ENCODE measurements at places on chromosomes 13 and 19.

GRCh38 chr13:50794226-50794625 lies 49.3 kb downstream of the DLEU7 start:
- H3K27me3 ChIP-seq, result no peaks in the 10 kb centered on the region
- H3K36me3 ChIP-seq, result peaks cover 5% of the 10 kb centered on the region
- DNase-seq, result no peak
- no peak overlapping the region for H3K4me3 ChIP-seq
- H3K4me1 ChIP-seq, result peaks cover 16% of the 10 kb centered on the region
- no peak overlapping the region for H3K27ac ChIP-seq

DNA sequence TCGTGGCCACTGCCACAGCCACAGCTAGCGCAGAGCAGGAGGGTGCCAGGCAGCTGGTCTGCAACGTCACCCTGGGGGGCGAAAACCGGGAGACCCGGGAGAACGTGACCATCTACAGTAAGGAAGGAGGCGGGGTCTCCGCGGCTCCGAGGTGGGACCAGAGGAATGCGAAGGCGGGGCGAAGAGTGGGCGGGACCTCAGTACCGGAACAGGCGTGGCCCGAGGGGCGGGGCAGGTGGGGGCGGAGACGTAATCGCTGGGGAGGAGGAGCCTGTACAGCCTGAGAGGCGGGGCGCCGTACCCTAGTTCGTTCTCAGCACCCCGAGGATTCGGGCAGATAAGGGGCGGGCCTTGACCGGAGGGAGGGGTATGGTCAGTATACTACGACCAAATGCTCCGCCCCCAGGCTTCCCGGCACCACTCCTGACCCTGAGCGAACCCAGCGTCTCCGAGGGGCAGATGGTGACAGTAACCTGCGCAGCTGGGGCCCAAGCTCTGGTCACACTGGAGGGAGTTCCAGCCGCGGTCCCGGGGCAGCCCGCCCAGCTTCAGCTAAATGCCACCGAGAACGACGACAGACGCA lies 2.5 kb downstream of the ICAM5 start:
- peak overlapping the region; percentile 89 for H3K27ac ChIP-seq
- H3K27me3 ChIP-seq, result peaks cover 66% of the 10 kb centered on the region
- peaks cover 46% of the 10 kb centered on the region for H3K4me1 ChIP-seq
- peak; percentile 53 for DNase-seq
- H3K36me3 ChIP-seq, result peaks cover 7% of the 10 kb centered on the region
- H3K4me3 ChIP-seq, result peak overlapping the region; percentile 84

- H3K4me3 ChIP-seq, result no peak overlapping the region
- H3K27me3 ChIP-seq, result no peaks in the 10 kb centered on the region
- no peak for DNase-seq
- peaks cover 40% of the 10 kb centered on the region for H3K36me3 ChIP-seq
- H3K4me1 ChIP-seq, result no peaks in the 10 kb centered on the region
Measured at GRCh38 chr13:41765813-41766212, 195.1 kb downstream of the VWA8 start.

DNA sequence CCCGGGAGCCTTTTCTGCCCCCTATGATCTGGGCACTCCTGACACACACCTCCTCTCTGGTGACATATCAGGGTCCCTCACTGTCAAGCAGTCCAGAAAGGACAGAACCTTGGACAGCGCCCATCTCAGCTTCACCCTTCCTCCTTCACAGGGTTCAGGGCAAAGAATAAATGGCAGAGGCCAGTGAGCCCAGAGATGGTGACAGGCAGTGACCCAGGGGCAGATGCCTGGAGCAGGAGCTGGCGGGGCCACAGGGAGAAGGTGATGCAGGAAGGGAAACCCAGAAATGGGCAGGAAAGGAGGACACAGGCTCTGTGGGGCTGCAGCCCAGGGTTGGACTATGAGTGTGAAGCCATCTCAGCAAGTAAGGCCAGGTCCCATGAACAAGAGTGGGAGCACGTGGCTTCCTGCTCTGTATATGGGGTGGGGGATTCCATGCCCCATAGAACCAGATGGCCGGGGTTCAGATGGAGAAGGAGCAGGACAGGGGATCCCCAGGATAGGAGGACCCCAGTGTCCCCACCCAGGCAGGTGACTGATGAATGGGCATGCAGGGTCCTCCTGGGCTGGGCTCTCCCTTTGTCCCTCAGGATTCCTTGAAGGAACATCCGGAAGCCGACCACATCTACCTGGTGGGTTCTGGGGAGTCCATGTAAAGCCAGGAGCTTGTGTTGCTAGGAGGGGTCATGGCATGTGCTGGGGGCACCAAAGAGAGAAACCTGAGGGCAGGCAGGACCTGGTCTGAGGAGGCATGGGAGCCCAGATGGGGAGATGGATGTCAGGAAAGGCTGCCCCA lies 8.5 kb upstream of the CEACAM7 start:
- peaks cover 9% of the 10 kb centered on the region for H3K4me1 ChIP-seq
- peaks cover 72% of the 10 kb centered on the region for H3K27me3 ChIP-seq
- DNase-seq, result no peak
- H3K36me3 ChIP-seq, result peaks cover 2% of the 10 kb centered on the region

- no peaks in the 10 kb centered on the region for H3K27me3 ChIP-seq
- peaks cover 32% of the 10 kb centered on the region for H3K4me1 ChIP-seq
- H3K27ac ChIP-seq, result peak overlapping the region; percentile 72
- H3K4me3 ChIP-seq, result peak overlapping the region; percentile 62
- peak; percentile 79 for DNase-seq
- no peaks in the 10 kb centered on the region for H3K36me3 ChIP-seq
Measured at GRCh38 chr19:47231215-47232054, 436 bp upstream of the BBC3 start.

- peaks cover 32% of the 10 kb centered on the region for H3K36me3 ChIP-seq
- H3K4me3 ChIP-seq, result peak overlapping the region; percentile 68
- H3K27me3 ChIP-seq, result no peaks in the 10 kb centered on the region
Measured at GRCh38 chr19:4374498-4375163, 25.7 kb downstream of the SH3GL1 start.

DNA sequence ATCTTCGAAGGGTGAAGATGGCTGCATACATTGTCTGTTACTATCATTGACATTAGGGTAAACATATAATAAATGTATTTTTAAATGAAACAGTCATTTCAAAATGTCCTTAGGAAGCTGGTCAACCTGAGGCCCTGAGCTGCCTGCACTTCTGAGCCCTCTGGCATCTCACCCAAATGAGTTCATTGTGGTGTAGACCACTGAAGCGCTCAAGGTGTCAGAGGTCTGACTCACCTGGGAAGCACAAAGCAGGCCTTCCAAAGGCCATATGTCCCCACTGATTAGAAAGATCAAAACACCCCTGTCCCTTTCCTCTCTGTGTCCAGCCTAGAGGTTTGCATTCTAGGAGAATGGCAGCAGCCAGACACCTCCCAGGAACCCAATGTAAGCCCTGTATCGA lies 59.6 kb downstream of the COL4A2 start:
- H3K4me1 ChIP-seq, result peaks cover 5% of the 10 kb centered on the region
- H3K36me3 ChIP-seq, result no peaks in the 10 kb centered on the region

DNA sequence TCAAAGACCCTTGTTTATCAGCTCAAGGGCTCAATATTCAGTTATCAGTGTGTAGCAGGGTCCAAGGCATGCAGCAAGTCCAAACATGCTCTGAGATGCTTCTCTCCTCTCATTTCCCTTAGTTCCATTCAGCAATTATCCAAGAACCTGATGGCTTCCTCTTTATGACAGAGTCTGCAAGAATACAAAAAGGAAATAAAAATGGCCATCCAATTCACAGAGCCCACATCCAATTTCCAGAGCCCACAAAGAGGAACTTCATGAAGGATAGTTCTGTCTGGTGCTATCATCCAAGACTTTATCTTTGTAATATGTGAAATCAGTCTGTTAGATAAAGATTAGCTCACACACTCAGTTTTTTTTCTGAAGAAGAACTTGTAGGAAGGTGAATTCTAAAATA lies 217.2 kb downstream of the LACC1 start:
- no peak for DNase-seq
- no peaks in the 10 kb centered on the region for H3K27me3 ChIP-seq
- peaks cover 5% of the 10 kb centered on the region for H3K4me1 ChIP-seq
- H3K27ac ChIP-seq, result no peak overlapping the region
- peaks cover under 1% of the 10 kb centered on the region for H3K36me3 ChIP-seq

- no peaks in the 10 kb centered on the region for H3K36me3 ChIP-seq
- DNase-seq, result no peak
- H3K4me1 ChIP-seq, result no peaks in the 10 kb centered on the region
- no peaks in the 10 kb centered on the region for H3K27me3 ChIP-seq
- no peak overlapping the region for H3K4me3 ChIP-seq
Measured at GRCh38 chr13:91491980-91492379, 93.6 kb downstream of the GPC5 start.

GRCh38 chr19:35879770-35880317 lies 11.5 kb downstream of the APLP1 start:
- peaks cover 2% of the 10 kb centered on the region for H3K36me3 ChIP-seq
- no peak overlapping the region for H3K27ac ChIP-seq
- peaks cover 11% of the 10 kb centered on the region for H3K4me1 ChIP-seq
- DNase-seq, result peak; percentile 65
- peaks cover 49% of the 10 kb centered on the region for H3K27me3 ChIP-seq

DNA sequence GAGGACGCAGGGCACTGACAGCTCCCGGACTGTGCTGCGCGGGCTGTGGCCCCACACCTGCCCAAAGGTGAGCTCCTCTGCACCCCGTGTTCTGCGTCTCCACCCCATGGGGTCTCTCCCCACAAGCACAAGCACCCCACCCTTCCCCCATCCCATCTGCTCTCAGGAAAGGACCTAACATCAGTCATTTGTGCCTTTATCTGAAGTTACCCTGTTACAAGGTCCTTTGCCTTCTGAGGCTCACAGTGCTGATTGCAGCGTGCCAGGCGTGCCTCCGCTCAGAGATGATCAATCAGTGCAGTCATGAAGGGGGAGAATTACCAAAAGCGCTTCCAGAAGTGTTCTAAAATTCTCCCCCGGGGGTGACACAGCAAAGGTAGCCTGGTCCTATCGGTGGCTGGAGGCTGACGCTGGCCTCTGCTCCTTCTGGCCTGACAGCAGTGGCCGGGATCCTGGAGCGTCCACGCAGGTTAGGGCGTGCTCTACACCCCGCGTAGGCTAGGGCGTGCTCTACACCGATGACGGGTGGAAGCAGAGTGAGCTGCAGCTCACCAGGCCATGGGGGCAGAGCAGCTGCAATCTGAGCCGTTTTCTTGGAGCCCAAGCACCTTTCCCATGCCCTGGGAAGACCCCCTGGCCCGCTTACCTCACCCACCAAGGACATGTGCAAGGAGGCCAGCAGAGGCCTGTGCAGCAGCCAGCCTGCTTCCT lies 84.7 kb upstream of the TM9SF2 start:
- DNase-seq, result no peak
- no peak overlapping the region for H3K27ac ChIP-seq
- H3K4me1 ChIP-seq, result peaks cover 43% of the 10 kb centered on the region
- H3K36me3 ChIP-seq, result peaks cover 3% of the 10 kb centered on the region
- no peaks in the 10 kb centered on the region for H3K27me3 ChIP-seq

- DNase-seq, result peak; percentile 96
- H3K27ac ChIP-seq, result peak overlapping the region; percentile 72
- H3K4me3 ChIP-seq, result peak overlapping the region; percentile 74
- H3K4me1 ChIP-seq, result peaks cover 81% of the 10 kb centered on the region
- H3K27me3 ChIP-seq, result no peaks in the 10 kb centered on the region
- peaks cover 48% of the 10 kb centered on the region for H3K36me3 ChIP-seq
Measured at GRCh38 chr19:49340069-49340864, 5.1 kb downstream of the CD37 start.

- H3K36me3 ChIP-seq, result peaks cover 2% of the 10 kb centered on the region
- H3K27me3 ChIP-seq, result peaks cover 61% of the 10 kb centered on the region
- H3K4me1 ChIP-seq, result peaks cover 6% of the 10 kb centered on the region
- no peak overlapping the region for H3K27ac ChIP-seq
- H3K4me3 ChIP-seq, result no peak overlapping the region
Measured at GRCh38 chr19:31342926-31343325, 6.3 kb downstream of the TSHZ3 start.

GRCh38 chr19:16721051-16721450 lies 1.4 kb downstream of the NWD1 start:
- H3K27me3 ChIP-seq, result no peaks in the 10 kb centered on the region
- no peak overlapping the region for H3K4me3 ChIP-seq
- H3K27ac ChIP-seq, result peak overlapping the region; percentile 44
- H3K36me3 ChIP-seq, result no peaks in the 10 kb centered on the region
- DNase-seq, result no peak

DNA sequence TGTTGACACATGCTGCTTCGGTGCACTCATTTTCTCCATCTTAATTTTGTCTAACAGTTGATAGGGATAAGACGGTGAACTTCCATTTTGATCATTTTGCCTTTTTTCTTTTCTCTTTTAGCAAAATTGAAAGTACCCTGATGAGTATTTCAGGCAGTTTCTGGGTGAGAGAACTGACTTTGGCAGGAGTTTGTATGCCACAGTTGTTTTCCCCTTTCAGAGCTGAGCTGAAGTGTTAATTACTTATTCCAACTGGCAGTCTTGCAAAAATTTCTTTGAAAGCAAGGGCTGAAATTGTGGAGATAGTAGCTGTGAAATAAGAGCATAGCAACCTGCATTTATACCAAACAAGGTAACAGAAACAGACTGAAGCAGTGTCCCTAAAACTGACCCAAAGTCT lies 180.2 kb downstream of the SLITRK5 start:
- H3K27me3 ChIP-seq, result no peaks in the 10 kb centered on the region
- H3K4me3 ChIP-seq, result no peak overlapping the region
- H3K27ac ChIP-seq, result no peak overlapping the region
- no peaks in the 10 kb centered on the region for H3K4me1 ChIP-seq
- H3K36me3 ChIP-seq, result no peaks in the 10 kb centered on the region
- DNase-seq, result no peak

GRCh38 chr13:43126420-43126819 lies 103.0 kb downstream of the DNAJC15 start:
- no peaks in the 10 kb centered on the region for H3K36me3 ChIP-seq
- peaks cover 23% of the 10 kb centered on the region for H3K27me3 ChIP-seq
- DNase-seq, result no peak
- no peak overlapping the region for H3K27ac ChIP-seq
- no peak overlapping the region for H3K4me3 ChIP-seq

- peaks cover 4% of the 10 kb centered on the region for H3K4me1 ChIP-seq
- H3K4me3 ChIP-seq, result no peak overlapping the region
- H3K36me3 ChIP-seq, result peaks cover 12% of the 10 kb centered on the region
- no peaks in the 10 kb centered on the region for H3K27me3 ChIP-seq
Measured at GRCh38 chr19:1156305-1156801, 17.7 kb downstream of the SBNO2 start.

GRCh38 chr19:49802836-49803528 lies 10.1 kb downstream of the FUZ start:
- DNase-seq, result no peak
- no peak overlapping the region for H3K4me3 ChIP-seq
- H3K27ac ChIP-seq, result peak overlapping the region; percentile 73
- peaks cover 10% of the 10 kb centered on the region for H3K4me1 ChIP-seq

DNA sequence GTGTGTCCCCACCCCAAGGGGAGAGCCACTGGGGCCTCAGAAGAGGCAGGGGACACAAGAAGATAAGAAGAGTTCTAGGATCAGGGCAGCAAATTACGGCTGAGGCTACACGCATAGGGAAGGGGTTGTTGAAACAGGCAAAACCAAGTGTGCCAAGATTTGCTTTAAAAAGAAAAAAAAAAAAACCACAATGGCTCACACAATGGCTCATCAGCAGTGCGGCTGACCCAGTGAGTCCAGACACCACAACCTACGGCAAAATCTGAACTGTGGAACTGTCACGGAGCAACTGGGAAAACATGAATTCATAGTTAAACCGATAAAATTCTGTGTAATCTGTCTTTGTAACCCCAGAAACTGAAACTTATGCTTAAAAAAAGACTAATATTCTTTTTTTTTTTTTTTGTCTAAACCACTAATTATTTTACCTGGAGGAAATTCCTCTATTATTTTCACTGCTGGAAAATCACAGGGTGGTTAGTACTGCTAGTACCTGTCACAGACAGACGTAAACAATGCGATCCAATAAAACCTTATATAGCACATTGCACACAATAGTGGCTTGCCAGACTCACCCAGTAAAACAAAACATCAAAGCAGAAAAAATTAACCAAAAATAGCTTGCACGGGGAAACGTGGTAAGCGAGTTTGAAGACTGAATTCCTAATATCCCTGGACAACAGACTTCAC lies 325.4 kb upstream of the TSHZ3 start:
- DNase-seq, result no peak
- no peaks in the 10 kb centered on the region for H3K36me3 ChIP-seq
- no peak overlapping the region for H3K27ac ChIP-seq
- H3K27me3 ChIP-seq, result no peaks in the 10 kb centered on the region
